LHCN-M2 (cell line): ENCODE measurements at places on chromosomes 4 and X. TPM values are rescaled to one million over a fixed set of nuclear protein-coding genes. Genes with fewer than 3 reads are reported as not detected.

The FAM184B gene
- total RNA-seq: not detected in 2 replicates

The ASB12 gene
- not detected in 2 replicates for total RNA-seq

The SULT1B1 gene
- total RNA-seq: 0.17 and 0.58 TPM in 2 replicates

The RASSF6 gene
- total RNA-seq: 0.17 and 0.51 TPM in 2 replicates
